ENCODE measurements at places on chromosomes 11 and 22. TPM values are rescaled to one million over a fixed set of nuclear protein-coding genes. Genes with fewer than 3 reads are reported as not detected.

Gene MYRF
- total RNA-seq = 10.7 TPM

Gene CABP4
- 1.3 TPM for total RNA-seq

Gene MMP7
- 57.1 TPM for total RNA-seq

Gene BLID
- total RNA-seq = 1.0 TPM

Gene KIAA0930
- total RNA-seq = 54.6 TPM

Gene SAA1
- not detected for total RNA-seq

Gene GAL3ST3
- 0.23 TPM for total RNA-seq

Gene CRYBB3
- 0.58 TPM for total RNA-seq
